ENCODE measurements at places on chromosomes 13 and 19.
A peak's percentile ranks its signal among the peaks of the same experiment; 100 is the strongest.

- no peak for DNase-seq
Measured at GRCh38 chr13:34076943-34077703, 259.2 kb downstream of the RFC3 start.

GRCh38 chr19:2962018-2962670 is 15.2 kb upstream of the TLE6 start:
- DNase-seq = no peak

GRCh38 chr19:2221918-2222317 is 14.2 kb downstream of the PLEKHJ1 start:
- DNase-seq = no peak

DNA sequence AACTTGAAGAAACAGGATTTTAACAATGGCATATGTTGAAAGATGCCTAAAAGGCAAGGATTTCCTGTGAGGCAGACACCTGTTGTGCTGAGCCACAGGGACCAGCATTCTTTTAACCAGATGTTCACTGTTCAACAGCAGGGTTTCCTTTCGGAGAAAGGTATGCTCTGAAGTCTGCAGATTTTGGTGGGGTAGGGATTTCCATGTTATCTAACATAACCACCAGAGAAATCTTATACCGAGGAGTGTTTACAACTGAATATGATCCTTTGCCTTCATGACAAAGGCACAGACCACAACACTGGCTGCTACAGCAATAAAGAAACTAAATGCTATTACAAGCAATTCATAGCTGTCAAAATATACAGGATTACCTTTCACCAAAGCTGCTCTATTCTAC is 48.1 kb downstream of the MPHOSPH8 start:
- DNase-seq = no peak

DNA sequence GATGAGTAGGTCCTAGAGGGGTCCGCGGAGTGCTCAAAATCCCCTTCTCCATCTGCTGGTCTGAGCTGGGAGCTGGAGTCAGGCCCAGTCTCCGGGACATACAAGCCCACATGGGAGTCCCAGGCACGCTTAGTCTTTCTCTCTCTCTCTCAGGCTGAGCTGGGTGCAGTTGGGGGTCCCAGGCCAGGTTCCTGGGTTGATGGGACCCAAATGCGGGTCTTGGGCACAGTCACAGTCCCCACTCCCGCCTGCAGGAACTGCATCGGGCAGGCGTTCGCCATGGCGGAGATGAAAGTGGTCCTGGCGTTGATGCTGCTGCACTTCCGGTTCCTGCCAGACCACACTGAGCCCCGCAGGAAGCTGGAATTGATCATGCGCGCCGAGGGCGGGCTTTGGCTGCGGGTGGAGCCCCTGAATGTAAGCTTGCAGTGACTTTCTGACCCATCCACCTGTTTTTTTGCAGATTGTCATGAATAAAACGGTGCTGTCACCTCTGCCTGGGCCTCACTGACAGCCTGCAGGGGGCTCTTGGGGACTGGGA is 23.8 kb downstream of the CYP4F12 start:
- DNase-seq = no peak

- no peak for DNase-seq
Measured at GRCh38 chr19:35059006-35059798, 17.7 kb downstream of the HPN start.

DNA sequence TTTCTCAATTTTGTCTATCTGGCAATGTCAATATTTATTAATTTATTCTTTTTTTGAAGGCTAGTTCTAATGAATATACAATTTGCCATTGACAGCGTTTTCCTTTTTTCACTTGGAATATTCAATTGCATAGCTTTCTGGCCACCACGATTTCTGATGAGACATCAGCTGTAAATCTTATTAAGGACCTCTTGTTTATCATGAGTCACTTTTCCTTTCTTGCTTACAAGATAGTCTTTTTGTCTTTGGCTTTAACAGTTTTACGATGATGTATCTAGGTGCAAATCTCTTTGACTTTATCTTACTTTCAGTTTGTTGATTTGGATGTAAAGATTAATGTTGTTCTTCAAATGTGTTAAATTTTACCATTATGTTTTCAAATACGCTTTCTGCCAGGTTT is 991.6 kb upstream of the SLC10A2 start:
- DNase-seq = no peak

DNA sequence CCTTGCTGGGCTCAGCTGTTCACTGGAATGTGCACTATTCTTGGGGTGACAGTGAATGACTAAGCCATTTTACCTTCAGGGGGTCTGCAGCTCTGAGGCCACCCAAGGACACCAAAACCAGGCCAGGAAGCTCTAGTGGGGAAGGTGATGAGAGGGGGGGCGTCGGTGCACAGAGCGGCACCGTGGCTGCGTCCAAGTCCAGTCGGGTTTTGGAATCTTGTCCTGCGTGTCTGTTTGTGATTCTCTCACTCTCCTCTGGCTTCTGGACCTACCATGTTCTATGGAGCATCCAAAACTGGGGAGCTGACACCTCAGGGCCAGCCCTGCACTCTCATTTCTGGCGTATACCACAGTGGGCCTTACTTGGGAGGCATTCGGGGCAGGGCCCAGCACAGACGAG is 92.1 kb downstream of the RGCC start:
- no peak for DNase-seq

GRCh38 chr13:53136554-53137215 is 108.1 kb downstream of the OLFM4 start:
- no peak for DNase-seq

GRCh38 chr19:48094129-48094854 is 16.3 kb downstream of the PLA2G4C start:
- DNase-seq = no peak

- no peak for DNase-seq
Measured at GRCh38 chr13:75675421-75675820, 39.3 kb downstream of the LMO7 start.

DNA sequence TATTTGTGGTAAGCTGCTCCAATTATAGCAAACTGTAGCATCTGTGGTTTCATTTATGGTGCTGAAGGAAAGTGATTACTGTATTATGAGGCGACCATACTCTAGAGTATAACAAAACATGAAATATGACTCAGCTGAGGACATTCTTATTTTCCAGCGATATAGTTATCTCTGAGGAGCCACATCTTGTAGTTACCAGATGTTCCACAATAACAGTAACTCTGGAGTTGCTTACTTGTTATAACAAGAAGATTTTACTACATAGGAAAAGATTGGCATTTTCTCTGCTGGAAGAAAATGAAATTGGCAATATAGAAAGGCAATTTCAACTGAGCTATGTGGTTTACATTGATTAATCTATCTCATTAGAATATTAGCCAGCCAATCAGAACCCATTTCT is 1634.2 kb downstream of the PCDH9 start:
- no peak for DNase-seq

DNA sequence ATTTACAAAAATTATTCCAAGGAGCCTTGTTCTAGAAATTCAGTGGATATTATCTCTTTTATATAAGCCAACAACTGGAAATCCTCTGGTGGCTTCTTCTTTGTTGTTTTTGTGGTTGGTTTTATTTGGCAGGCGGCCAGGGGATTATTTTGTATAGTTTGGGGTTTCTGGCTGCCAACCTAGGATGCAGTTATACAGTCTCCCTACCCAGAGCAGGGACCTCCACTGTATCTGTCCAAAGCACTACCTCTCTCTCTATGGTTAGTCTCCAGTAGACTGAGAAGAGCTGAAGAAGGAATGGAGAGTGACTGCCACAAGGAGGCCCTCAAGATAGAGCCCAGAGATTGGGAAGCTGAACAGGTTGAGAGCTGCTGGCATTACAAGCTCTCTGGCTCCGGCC is 80.2 kb downstream of the ZAR1L start:
- no peak for DNase-seq

GRCh38 chr13:33543631-33544265 is 258.2 kb upstream of the STARD13 start:
- no peak for DNase-seq

DNA sequence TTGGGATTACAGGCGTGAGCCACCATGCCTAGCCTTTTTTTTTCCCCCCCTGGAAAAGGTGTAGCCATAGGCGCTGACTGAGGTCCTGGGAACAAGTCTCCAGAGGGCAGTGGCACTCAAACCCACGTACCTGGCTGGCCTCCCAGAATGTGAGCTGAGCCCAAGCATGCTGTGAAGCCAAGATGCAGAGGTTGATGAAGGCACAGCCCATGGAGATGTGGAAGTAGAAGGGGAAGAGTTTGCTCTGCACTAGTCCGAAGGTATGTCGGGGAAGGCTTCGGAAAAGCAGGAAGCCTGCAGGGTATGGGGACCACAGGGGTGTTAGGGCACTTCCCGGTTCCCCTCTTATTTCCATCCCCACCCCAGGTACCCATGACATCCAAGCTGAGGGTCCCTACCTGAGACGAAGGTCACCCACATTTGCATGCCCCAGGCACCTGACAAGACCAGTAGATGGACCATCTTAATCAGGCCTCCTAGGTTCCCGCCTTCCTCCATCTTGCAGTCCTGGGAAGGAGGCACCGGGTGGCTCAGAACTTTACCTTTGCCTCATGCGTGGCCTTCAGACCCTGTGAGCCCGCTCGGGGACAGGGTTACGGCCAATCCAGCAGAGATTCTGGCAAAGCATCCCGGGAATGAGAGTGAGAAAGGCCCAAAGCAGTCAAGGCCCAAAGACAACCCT is 805 bp downstream of the TMEM205 start:
- no peak for DNase-seq

- no peak for DNase-seq
Measured at GRCh38 chr19:10871711-10872545, 575 bp downstream of the CARM1 start.

DNA sequence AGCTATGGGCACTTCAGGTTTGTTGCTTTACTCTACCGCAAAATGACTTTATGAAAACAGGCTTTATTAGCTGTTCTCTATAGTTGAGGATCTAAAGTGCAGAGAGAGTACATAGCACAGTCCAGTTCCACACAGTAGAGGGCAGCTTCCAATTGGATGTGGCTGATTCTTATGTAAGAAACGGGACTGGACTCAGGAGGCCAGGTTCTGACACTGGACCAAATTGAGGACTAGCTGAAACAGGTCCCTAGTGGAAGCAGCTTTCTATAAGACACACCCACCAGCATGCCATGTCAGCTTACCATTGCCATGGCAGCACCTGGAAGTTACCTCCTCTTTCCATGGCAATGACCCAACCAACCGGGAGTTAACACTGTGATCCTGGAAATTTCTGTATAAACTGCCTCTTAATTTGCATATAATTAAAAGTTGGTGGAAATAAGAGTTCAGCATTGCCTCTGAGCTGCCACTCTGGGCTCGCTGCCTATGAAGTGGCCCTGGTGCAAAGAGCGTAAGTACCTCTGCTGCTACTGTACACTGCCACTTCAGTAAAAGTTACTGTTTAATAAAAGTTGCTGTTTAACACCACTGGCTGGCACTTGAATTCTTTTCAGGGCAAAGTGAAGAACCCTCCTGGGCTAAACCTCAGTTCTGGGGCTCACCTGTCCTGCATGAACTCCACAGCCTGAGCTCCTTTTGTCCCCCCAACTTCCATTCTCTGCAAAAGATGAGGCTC is 211.9 kb upstream of the SLC10A2 start:
- DNase-seq = no peak

- no peak for DNase-seq
Measured at GRCh38 chr13:71867131-71867814, at the start of gene DACH1. Gene DACH1, minus strand, starts transcription at chr13:71867204.

DNA sequence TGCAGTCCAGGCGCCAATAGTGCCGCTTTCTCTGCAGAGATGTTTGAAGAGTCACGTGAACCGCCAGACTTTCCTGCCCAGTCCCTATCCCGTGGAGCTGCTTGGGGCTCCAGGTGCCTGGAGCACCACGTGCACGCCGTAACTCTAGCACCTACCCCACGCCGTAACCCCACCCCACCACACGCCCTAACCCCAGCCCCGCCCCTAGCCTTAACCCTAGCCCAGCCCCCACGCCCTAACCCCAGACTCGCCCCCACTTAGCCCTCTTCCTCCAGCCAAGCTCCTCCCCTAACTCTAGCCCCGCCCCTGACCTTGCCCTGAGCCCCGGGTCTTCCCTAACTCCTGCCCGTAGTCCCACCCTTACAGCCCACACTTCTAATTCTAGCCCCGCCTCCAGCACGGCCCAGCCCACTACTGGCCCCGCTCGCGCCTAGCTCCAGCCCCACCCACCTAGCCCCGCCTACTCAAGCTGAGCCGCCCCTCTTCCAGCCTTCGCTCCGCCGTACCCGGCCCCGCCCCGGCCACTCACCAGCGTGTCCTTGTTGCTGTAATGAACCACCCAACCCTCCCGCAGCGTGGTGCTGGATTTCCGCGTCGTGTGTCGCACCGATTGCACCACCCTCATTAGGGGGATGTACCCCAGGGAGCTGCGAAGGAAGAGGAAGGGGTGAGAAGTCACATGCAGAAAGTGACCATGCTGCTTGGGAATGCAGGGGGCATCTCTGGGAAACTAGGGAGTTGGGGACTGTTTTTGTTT is 19.5 kb downstream of the PRKD2 start:
- no peak for DNase-seq

- no peak for DNase-seq
Measured at GRCh38 chr13:23707674-23708073, 137.5 kb downstream of the TNFRSF19 start.

- DNase-seq = no peak
Measured at GRCh38 chr13:43848001-43848649, 31.4 kb downstream of the CCDC122 start.

- DNase-seq = no peak
Measured at GRCh38 chr13:107185889-107186288, 618.0 kb upstream of the ARGLU1 start.

DNA sequence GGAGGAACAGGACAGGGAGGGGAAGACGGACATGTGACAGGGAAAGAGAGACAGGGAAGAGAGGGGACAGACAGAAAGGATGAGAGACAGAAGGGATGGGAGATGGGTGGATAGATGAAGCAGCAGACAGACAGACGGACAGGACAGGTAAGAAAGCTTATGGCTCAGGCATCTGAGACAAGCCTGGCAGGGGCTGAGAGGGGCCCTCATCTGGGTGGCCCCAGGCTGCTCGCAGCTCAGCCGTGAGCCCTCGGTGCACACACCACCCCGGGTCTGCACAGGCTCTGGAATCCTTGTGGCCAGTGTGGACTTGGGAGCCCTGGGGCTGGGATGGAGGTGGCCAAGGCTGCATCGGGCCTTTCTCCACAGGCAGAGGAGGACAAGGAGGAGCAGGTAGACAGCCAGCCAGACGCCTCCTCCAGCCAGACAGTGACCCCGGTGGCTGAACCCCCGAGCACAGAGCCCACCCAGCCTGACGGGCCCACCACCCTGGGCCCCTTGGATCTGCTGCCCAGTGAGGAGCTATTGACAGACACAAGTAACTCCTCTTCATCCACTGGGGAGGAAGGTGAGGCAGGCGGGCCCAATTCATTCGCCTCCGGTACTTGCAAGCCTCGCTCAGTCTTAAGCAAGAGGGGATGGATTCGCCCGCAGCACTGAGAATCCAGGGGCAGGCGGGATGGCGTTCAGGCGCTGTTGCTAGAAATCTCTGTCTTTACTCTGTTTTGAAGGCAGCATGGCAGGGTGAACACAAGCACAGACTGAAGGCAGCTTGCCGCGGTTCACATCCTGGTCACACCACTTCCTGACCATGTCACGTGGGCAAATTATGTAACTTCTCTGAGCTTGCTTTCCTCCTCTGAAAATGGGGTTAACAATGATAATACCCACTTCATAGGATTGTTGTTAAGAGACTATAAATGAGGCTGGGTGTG is 14.0 kb downstream of the GRAMD1A start:
- DNase-seq = peak; percentile 56
